ENCODE measurements at places on chromosomes 2 and 18.

- DNase-seq, result no peak
Measured at GRCh38 chr18:59954241-59954640, 54.4 kb downstream of the PMAIP1 start.

DNA sequence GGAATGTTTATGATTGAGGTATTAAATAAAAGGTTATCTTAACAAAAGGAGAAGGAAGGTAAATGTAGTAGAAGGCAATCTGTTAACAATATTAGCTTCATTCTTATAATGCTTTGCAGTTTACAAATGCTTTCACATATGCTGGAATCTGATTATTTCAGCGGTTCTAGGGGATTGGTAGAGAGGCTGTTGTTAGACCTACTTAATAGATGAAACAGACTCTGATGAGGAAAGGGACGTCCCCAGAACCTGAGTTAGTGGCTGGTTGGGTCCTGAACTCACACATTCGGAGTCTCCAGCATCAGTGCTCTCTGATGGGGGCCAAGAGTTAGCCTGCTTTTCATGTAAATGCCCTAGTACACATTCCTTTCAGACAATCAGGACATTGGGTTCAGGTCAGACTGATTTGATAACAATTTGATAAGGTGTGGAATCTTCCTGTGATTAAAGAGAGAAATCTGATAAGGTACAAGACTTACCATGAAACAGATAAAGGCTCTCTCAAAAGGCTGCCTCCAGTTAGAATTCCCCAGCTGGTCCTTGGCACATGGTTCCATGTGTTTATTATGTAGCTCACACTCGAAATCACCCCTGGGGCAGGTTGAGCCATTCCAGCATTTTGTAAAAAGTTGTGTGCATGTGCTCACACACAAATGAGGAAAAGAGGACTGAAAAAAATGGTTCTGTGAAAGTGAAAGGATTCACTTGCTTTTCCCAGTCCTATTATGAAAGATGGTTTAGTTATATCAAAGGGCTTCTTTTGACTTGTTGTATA, 103.1 kb downstream of the GPD2 start:
- DNase-seq, result no peak

DNA sequence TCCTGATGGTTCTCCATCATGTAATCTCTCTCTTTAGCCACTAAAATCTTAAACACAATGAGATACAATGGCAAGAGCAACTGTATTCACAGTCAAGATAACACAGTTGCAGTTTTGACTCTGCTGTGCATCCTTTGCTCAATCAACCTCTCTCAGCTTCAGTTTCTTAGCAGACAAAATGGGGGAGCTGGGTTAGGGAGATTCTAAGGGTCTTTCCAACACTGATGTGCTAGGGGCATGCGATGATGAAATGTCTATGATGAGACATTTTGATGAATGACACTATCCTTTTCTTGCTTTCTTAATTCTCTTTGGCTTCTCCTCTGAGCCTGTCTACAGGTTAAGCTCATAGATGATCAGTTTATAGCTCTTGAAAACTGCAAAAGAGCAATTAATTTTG, 1.1 kb downstream of the SERPINB10 start:
- no peak for DNase-seq

DNA sequence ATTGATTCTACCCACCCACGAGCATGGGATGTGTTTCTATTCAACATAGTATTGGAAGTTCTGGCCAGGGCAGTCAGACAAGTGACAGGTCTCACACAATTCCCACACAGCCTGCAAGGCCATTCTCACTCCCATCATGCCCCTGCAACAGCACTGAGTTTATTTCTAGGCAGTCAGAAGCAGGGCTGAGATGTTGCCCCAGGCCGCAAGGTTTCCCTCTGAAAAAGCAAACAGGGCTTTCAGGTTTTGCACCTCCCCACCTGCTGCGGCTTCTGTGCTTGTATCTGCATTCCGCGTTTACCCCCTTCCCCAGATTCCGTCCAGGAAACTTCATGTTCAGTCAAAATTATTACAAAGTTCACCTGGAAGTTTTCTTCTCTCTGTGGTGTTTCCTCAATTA, 9.4 kb upstream of the TACR1 start:
- DNase-seq, result no peak
